GM06990 (cell line): ENCODE measurements at places on chromosomes 13 and 19.

DNA sequence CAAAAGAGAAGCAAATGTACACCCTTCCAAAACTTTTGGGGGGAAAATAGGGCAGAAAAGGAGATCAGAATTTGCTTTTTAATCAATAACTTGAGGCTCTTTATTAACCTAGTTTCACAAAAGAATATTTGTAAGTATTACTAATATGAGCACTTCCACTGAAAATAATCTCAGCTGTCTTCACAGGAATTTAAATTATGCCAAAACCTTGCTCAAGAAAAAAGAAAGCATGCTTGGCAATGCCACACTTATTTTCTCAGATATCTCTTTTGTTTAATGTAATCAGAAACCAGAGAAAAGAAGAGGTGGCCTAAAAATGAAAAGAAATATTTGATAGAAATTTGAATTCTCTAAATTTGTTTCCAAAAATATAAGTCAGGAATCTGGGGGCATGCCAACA lies 234.9 kb upstream of the GPC6 start:
- no peak for DNase-seq

DNA sequence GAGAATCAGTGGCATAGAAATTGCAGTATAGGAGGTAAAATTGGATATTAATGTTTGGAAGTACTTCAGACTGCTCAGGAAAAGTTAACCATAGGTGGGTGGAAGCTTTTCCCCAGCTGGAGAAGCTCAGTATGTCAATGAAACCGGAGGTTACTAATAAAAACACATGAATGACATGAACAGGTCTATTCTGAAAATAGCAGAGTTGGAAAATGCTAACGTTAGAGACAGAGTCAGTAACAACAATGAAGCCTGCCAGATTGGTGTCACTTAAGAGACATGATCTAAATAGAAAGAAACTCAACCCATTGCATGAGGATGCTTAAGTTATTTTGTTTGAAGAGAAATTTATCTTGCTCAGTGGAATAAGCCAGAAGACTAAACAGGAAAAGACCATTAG lies 364.5 kb downstream of the DNAJC15 start:
- DNase-seq: no peak

GRCh38 chr19:48999481-49000325 lies 6.0 kb downstream of the RUVBL2 start:
- no peak for DNase-seq

GRCh38 chr13:78265098-78265497 lies 338.3 kb downstream of the POU4F1 start:
- no peak for DNase-seq

DNA sequence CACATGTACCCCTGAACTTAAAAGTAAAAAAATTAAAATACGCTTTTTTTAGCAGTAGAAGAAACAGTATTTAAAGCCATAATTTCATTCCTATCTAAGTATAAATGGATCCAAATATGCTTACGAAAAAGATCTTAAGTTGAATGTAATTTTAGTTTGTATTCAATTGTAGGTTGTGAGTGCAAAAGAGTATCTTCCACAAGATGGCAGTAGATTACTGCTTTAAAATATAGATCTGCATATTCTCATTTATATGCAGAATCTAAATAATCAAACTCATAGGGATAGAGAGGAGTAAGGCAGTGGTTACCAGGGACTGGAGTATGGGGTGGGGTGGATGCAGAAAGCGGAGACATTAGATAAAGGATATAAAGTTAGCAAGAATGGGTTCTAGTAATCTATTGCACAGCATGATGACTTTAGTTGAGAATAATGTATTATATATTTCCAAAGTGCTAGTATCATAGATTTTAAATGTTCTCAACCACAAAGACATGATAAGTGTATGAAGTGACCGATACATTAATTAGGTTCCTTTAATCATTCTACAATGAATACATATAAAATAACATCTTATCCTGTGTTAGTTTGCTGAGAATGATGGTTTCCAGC lies 14.2 kb downstream of the OR7A17 start:
- no peak for DNase-seq

- no peak for DNase-seq
Observed at GRCh38 chr19:4049432-4049831, 17.3 kb downstream of the ZBTB7A start.

GRCh38 chr13:80881495-80881894 lies 540.6 kb upstream of the SPRY2 start:
- DNase-seq: no peak

- DNase-seq: no peak
Observed at GRCh38 chr13:43206838-43207237, 183.5 kb downstream of the DNAJC15 start.

DNA sequence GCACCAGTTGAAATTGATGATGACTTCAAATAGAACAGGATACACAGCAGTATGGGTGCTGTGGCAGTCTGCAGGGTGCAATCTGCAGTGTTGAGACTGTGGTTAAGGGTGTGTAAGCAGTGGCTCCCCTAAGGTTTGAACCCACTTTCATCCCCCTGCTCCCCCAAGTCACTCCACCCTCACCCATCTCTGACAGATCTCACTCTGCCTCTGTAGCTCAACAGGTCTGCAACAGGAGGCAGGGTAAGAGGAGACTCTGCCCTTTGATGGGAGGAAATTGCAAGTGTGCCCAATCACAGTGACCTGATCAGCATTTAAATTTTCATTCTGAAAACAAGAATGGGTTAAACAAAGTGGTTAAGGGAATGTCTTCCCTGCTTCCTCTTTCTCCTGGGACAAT lies 92.4 kb downstream of the DCT start:
- no peak for DNase-seq

DNA sequence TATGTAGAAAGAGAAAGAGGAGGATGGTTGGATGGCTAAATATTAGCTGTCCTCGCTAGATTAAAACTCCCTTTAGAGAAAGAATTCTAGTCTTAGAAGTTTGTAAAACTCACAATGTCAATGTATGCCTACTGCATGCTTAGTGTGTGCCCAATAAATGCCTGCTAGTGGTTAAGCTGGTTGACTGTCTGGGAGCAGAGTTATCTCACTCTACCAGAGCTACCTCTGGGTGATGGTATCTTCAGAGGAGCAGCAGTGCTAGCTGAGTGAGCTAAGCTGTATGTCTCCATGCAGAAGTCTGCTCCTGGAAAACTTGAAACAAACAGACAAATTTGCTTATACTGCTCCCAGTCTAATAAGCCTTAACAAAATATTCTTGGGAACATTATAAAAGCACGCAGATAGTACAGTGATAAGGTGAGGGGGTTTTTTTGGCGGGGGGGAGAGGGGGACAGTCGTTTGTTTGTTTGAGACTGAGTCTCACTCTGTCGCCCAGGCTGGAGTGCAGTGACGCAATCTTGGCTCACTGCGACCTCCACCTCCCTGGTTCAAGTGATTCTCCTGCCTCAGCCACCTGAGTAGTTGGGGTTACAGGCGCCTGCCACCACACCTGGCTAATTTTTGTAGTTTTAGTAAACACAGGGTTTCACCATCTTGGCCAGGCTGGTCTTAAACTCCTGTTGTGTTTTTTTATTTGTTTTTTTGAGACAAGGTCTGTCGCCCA lies 202.8 kb upstream of the TSC22D1 start:
- DNase-seq: no peak

DNA sequence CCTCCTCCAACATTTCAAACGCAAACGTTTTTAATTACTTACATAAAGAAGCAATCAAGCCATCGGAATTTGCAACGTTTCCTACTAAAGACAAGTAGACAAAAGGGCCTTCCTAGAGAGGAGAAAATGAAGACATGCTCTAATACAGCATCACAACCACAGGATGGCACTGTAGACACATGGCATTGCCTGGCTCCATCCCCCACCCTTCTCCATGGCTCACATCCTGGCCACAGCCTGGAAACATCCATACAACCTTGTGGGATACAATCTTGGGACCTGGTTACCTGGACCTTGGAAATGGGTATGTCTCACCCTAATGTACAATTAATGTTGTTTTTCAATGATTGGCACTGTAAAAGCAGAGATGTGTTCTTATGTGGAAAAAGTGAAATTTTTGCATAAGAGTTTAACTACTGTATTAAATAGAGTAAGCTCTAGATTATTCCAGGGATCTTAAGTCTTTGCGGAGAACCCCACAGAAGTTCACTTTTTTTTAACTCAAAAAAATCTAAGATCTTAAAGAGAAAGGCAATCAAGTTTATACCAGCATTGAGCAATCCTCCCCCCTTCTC lies 21.5 kb downstream of the EBPL start:
- no peak for DNase-seq

- DNase-seq: no peak
Observed at GRCh38 chr13:51874651-51875050, 12.9 kb downstream of the CCDC70 start.

DNA sequence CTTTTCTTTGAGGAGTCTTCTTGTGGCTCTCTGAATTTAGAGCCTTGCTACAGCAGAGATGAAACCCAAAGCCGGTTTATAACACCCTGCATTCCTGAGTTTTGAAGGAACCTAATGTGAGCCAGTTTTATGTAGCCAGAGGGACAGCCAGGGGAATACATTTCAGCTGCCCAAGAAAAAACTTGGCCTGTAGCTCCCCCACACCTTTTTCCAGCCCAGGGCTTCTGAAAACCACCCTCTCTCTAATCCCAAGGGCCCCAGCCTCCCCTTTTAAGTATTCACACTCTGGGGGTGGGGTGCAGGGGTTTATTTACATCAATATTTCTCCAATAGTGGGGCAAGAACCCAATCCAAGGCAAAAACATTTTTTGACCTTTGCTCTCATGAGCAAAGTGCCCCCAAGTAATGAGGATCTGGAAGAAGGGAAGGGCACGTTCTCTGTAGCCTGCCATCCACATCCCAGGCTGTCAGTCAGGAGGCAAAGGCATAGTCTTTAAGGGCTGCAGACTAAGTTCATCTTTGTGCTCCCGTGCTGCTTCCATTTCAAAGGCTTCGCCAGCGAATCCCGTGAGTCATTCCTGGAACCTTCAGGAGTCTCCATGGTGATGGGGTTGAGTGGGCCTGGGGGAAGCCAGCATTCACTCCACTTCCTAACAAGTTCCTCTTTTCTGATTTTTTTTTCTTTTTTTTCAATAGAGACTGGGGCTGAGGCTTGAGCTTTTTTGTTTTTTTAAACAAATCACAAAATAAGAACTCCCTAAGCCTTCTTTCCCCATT lies 33.2 kb upstream of the MEDAG start:
- DNase-seq: no peak

GRCh38 chr19:18655173-18655844 lies 18.5 kb downstream of the KLHL26 start:
- no peak for DNase-seq

DNA sequence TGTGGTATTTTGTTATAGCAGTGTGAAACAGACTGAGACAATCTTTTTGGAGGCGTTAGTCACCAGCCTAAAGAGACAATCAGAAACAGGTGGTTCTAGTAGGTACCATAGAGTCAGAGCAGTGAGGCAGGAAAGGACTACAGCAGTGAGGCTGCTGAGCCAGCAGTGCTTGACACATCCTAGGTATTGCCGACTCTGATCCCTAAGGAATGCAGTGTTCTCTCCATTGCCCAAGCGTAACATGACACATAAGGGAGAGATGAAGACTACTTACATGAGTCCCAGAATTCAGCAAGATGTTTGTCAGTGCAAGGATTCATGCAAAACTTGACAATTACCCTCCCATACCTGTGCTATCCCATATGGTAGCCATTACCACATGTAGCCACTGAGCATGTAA lies 62.4 kb upstream of the XPO4 start:
- no peak for DNase-seq

DNA sequence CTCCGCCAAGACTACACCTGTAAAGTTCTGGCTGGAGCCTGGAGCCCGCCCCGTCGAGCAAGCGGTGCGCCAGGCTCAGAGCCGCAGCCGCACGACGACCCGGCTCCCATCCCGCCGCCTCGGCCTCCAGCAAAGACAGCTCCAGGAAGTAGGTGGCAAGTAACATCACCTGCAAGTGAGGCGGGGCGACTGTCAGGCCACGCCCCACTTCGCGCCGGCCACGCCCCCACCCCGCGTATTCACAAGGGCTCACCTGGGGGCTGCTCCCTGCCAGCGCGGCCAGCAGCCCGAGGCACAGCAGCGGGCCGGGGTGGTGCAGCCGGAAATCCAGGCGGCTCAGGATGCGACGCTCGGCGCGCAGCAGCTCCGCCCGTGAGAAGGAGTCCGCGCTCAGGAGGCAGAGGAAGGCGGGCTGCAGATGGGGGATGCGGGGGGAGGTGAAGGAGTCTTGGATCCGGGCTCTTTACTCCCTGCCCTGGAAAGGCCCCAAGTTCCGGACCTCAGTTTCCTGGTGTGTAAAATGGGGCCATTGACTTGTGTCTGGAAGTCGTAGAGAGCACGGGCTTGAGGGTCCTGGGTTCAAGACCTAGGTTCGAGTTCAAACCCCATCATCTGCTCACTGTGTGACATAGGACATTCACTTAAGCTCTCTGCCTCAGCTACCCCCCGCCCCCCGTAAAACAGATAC lies 3.2 kb downstream of the CCNP start:
- no peak for DNase-seq

DNA sequence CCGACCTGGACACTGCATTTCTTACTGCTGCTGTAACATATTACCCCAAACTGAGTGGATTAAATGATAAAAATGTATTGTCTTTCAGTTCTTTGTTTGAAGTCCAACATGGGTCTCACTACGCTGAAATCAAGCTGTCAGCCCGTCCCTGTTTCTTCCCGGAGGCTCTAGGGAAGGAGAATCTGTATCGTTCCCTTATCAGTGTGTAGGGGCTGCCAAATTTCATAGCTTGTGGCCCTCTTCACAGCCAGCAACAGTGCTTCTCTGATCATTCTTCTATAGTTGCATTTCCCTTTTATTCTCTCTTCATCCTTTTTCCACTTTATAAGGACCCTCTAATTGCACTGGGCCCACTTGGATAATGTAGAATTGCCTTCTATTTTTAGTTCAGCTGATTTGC lies 10.1 kb downstream of the ZNF234 start:
- no peak for DNase-seq

DNA sequence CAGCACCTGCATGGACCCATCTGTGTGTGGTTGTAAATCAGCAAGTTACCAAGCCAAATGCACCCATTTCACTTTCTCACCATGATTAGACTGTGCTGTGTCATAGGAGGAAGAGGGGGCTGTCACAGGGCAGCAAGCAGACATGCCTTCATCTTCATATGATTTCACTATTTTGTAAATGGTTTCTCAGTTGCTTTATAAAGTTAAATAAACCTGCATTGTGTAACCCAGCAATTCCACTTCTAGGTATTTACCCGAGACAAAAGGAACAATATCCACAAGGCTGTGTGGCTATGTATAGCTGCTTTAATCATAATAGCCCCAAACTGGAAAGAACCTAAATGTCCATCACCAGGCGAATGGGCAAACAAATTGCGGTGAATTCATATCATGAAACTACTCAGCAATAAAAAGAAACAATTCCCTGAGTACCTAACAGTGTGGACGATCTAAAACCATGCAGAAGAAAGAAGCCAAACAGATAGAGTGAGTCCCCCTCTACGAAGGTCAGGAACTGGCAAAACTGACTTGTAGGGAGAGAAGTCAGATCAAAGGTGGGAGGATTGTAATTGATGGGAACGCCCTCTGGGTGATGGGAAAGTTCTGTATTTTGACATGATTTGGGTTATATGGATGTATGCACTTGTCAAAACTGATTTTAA lies 185.4 kb downstream of the COL4A1 start:
- DNase-seq: no peak

GRCh38 chr19:19745496-19746285 lies 12.8 kb upstream of the ZNF14 start:
- DNase-seq: no peak

GRCh38 chr19:531753-532560 lies at the start of gene CDC34:
TSS of gene CDC34 (plus strand) at chr19:531760. CDS start at chr19:531932, 172 bp downstream.
- peak; percentile 53 for DNase-seq

- DNase-seq: no peak
Observed at GRCh38 chr13:25630329-25630900, 258.6 kb downstream of the ATP8A2 start.
